ENCODE measurements at places on chromosomes 6 and 20.

GRCh38 chr6:137933696-137934095, 66.6 kb downstream of the TNFAIP3 start:
- DNase-seq: peak; percentile 98

DNA sequence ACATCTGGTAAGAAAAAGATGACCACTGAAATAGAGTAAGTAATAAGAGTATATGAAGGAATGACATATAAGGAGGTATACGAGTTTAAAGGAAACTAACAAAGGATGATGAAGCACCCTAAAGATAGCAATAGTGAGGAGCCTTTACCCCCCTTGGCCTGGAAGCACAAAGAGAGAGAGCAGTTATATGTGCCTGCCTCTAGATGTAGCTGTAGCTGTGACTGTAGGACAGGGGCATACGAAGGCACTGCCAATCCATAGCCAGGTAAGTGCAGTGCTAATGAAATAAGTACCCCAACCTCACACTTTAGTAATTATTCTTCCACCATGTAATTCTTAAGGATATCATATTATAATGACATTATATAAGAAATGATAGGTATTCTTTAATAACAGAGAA, 90.1 kb upstream of the FKBP1C start:
- DNase-seq: no peak

DNA sequence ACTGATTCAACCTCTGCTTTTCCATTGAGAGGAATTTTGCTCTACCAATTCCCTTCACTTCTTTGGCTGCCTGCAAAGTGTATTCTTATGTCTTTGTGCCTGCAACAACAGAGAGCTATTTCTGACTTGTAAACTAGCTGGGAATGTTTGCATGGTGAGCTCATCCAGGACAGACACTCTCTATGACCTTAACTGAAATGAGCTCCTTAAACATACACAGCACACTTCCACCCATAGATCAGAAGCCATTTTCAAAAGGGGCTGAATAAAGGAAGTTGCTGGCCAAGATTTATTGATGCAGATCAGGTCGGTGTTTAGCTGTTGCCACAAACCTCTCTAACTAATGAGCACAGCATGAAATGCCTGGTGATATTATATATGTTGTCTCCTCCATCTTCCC, 377.7 kb downstream of the BTBD9 start:
- DNase-seq: peak; percentile 72

GRCh38 chr20:47124181-47124717, 229.6 kb downstream of the EYA2 start:
- peak; percentile 45 for DNase-seq

- no peak for DNase-seq
Measured at GRCh38 chr6:30172681-30173080, 9.3 kb downstream of the TRIM15 start.

DNA sequence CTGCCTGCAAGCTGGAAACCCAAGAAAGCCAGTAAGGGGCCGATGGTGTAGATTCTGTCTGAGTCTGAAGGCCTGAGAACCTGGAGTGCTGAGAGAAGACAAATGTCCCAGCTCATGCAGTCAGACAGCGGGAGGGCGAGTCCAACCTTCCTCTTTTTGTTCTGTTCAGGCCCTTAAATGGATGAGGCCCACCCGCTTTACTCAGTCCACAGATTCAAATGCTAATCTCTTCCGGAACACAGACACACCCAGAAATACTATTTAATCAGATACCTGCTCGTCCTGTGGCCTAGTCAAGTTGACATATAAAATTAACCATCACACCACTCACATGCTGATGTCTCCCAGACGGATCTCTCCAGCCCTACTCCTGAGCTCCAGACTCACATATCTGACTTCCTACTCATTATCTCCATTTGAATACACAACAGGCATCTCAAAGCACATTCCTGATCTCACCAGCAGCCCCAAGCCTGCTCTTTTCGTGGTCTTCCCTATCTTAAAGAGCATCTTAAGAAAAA, 26.7 kb upstream of the SRC start:
- no peak for DNase-seq

- DNase-seq: no peak
Measured at GRCh38 chr6:9403736-9404135, 968.4 kb upstream of the SLC35B3 start.

DNA sequence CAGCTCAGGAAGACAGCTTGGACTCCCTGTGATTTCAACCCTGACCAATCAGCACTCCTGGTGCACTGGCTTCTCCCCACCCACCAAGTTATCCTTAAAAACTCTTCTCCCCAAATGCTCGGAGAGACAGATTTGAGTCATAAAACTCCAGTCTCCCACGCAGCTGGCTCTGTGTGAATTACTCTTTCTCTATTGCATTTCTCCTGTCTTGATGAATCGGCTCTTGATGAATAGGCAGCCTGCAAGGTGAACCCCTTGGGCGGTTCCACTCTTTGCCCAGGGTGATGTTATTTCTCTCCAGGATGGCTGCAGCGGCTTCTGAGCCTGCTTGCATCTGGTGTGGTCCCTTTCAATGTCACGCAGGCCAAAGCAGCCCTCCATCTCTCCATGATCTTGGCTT, 12.4 kb downstream of the SLC52A3 start:
- no peak for DNase-seq

DNA sequence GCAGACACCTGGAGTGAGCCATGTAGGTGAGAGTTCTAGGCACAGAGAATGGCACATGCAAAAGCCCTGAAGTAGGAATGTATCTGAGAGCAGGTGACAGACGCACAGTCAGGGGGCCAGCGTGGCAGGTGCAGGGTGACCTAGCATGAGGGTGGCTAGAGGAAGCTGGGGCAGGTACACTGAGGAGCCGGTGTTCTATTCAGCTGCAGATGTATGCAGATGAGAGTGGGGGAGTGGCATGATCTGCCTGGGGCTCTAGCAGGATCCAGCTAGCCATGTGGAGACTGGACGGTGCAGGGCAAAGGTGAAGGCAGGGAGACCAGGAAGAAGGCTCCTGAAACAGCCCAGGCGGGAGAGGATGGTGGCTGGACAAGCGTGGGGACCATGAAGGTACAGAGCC, 10.7 kb downstream of the PEDS1 start:
- DNase-seq: no peak

GRCh38 chr6:159985296-159985945, 16.5 kb downstream of the IGF2R start:
- DNase-seq: peak; percentile 31

GRCh38 chr20:41512624-41513023, 105.6 kb downstream of the CHD6 start:
- DNase-seq: no peak

DNA sequence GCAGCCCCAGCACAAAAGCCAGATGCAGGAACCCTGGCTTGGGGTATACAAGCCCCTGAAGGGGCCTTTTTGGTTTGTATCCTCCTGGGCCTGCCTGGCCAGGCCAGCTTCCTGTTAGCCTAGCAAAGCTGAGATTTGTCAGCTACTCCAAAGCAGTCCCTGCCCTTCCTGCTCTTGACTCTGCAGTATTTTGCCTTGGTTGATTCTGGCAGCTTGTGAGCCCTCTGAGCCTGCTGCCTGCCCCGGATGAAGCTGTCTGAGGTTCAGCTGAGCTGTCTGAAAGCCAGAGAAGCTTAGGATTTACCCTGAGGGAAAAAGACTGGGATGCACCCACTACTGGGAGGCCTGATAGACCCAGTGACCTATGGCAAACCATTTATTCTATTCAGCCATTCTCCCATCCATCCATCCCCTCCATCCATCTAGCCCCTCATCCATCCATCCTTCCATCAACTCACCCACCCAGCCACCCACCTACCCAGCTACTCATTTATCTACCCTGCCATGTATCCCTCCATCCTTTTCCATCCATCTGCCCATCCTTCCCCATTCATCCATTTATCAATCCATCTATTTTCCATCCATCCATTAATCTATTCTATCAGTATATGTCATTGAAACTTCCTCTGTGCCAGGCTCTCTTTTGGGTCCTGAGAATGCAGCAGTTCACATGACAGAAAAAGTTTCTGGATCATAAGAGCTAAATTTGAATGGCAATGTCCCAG, 307.5 kb downstream of the DHX35 start:
- no peak for DNase-seq

DNA sequence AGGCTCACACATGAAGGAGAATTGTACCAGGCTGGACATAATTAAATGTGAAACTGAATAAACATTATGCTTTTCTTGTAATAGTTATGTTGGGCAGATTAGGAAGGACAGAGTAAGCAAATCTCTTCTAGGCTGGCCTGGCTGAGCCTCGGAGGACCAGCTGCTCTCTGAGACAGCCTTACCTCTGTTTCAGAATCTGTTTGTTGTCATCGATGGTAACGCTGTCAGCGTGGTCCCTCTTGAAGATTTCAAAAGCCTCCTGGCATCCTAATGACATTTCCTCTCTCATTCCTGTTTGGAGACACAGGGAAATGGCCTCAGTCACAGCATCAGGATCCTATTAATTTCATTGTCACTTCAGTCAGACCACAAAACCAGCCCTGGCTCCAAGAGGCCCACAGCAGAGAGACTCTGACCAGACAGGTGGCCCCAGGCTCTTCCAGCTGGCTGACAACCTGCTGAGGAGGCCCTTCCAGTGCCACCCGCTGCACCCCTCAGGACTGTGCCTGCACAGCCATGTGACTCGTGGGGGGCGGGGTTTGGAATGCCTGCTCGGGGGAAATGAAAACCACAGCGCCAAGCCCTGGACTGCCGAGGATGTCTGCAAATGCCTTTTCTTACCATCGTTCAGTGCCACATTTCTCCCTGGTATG, 108.5 kb upstream of the KCNK16 start:
- peak; percentile 23 for DNase-seq

GRCh38 chr20:61841966-61842365, 223.7 kb downstream of the TAF4 start:
- no peak for DNase-seq

- no peak for DNase-seq
Measured at GRCh38 chr20:8398263-8399051, 266.4 kb downstream of the PLCB1 start.

DNA sequence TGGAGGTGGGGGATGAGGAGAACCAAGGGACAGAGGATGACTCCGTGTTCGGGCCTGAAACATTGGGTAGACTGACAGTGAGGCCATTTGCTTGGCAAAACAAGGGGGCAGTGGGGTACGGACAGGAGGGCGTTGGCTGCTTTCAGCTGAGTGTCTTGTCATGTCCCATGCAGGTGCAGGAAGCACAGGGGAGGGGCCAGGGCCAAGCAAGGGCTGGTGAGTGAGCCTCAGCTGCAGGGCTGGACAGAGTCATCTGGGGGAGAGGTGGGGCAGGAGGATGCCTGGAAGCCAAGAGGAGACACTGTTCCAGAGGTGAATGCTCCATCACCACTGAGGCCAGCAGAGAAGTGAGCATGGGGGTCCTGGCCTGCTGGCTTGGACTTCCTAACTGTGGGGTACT, 78.4 kb downstream of the ERMARD start:
- DNase-seq: no peak

GRCh38 chr20:19974630-19975435, 42.3 kb upstream of the NAA20 start:
- peak; percentile 98 for DNase-seq

DNA sequence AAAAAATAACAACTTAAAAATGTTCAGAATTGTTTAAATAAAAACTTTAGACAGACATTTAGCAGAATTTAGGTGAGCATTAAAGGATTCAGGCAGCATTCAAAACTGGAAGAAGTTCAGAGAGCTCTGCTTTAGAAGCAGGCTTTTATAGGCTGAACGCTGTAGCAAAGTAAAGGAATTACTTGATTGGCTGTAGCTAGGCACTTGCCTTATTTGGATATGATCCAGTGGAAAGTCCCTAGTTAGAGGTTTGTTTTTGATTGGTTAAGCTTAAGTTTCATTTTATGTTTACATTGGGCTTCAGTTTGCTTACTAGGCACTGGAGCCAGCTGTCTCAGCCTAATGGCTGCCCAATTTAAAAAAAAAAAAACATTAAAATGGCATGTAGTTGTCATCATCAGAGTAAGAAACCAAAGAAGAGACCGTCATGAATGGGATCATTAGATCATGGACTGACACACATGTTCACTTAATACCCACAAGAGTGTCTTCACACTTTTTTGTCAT, 65.1 kb downstream of the CBFA2T2 start:
- DNase-seq: peak; percentile 95

GRCh38 chr6:157629220-157629619, 193.8 kb upstream of the SNX9 start:
- DNase-seq: no peak

GRCh38 chr20:36238153-36238552, 1.9 kb downstream of the AAR2 start:
- no peak for DNase-seq

DNA sequence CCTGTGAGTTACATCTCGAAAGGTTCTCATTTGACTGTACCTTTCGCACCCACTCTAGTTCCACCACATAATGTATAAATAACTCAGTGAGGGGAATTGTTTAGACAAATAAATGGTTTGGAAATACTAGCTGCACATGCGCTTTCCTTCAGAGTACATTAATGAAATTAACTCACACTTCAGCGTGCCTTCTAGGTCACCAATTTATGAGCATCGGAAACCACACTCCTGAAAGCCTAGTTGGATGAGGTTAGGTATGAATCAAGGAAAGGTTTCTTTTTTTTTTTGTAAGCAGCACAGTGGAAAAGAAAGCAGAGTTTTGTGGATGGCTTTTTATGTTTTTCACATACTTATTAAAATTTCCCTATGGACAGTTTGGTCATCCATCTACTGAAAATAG, 247.8 kb upstream of the TCF21 start:
- no peak for DNase-seq

- no peak for DNase-seq
Measured at GRCh38 chr6:98529364-98529763, 305.0 kb upstream of the POU3F2 start.

GRCh38 chr6:44659726-44660125, 272.2 kb downstream of the CDC5L start:
- DNase-seq: no peak

DNA sequence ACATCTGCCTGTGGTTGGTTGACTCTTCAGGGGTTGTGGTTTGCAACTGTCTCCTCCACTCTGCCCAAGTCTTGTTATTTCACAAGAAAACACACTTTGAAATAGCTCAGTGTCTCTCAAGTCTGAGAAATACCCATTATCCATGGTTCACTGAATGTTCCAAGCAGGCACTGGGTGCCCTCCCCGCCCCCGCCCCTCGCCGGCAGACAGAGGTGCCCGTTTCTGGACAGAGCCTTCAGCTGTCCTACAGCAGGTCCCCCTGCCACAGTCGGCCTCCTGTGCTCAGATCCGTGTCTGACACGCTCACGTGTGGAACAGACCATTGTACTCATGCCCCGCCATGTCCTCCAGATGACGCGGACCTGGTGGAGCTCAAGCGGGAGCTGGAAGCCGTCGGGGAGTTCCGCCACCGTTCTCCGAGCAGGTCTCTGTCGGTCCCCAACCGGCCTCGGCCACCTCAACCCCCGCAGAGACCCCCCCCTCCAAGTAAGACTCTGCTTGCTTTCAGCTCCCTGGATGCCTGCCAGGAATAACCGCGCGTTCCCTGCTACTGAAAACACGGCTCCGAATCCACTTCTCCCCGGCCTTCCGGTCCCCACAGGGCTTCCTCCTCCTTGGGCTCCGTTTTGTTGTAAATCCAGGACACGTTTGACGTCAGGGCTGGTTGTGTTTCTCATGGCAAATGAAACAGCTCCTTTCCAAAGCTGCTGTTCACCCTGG, 81.4 kb downstream of the SERAC1 start:
- DNase-seq: peak; percentile 82

- no peak for DNase-seq
Measured at GRCh38 chr6:15770347-15771143, 107.7 kb upstream of the DTNBP1 start.

GRCh38 chr6:40713002-40713719, 126.0 kb upstream of the LRFN2 start:
- DNase-seq: no peak
